ENCODE measurements at places on chromosomes 4 and X. TPM values are rescaled to one million over a fixed set of nuclear protein-coding genes. Genes with fewer than 3 reads are reported as not detected.

CFAP99 gene
- total RNA-seq: not detected

INTS12 gene
- 16.0 TPM for total RNA-seq

IL1RAPL2 gene
- 0.51 TPM for total RNA-seq

MAGEE1 gene
- 3.2 TPM for total RNA-seq

HTRA3 gene
- total RNA-seq: 1.7 TPM

ARHGEF38 gene
- total RNA-seq: not detected

TLL1 gene
- 48.0 TPM for total RNA-seq

IGSF1 gene
- total RNA-seq: 1.1 TPM

UGT2B15 gene
- total RNA-seq: not detected

TMSB15C gene
- total RNA-seq: 8.6 TPM

FAM236D gene
- not detected for total RNA-seq

VSIG4 gene
- not detected for total RNA-seq

TRIM2 gene
- total RNA-seq: 15.4 TPM

ARR3 gene
- total RNA-seq: not detected

ENPEP gene
- total RNA-seq: 3.5 TPM

IL2RG gene
- not detected for total RNA-seq

BTK gene
- total RNA-seq: 9.4 TPM

GYPB gene
- not detected for total RNA-seq

SLC10A6 gene
- not detected for total RNA-seq

ARMCX2 gene
- total RNA-seq: 147 TPM

SSX3 gene
- total RNA-seq: not detected

OPN1MW gene
- not detected for total RNA-seq

STARD8 gene
- 82.7 TPM for total RNA-seq

CENPVL1 gene
- not detected for total RNA-seq
